Uterus (tissue), 4 donors: ENCODE measurements at places on chromosomes 7 and 10. TPM values are rescaled to one million over a fixed set of nuclear protein-coding genes. Genes with fewer than 3 reads are reported as not detected.

GRCh38 chr7:151838861-151839381 lies 38.0 kb downstream of the PRKAG2 start:
- no peak for DNase-seq

GRCh38 chr7:106658316-106659165 lies 2.4 kb downstream of the CCDC71L start:
- no peak for DNase-seq

Gene ELN
- 427 TPM for total RNA-seq

Gene IDI2
- not detected for total RNA-seq

GRCh38 chr7:70435634-70436033 lies 696.3 kb upstream of the GALNT17 start:
- no peak for DNase-seq

Gene RPEL1
- total RNA-seq = 0.26 TPM

Gene OR13A1
- total RNA-seq = not detected

Gene MYO1G
- total RNA-seq = 0.59 TPM
